Anterior cingulate cortex (tissue), 58 donors: ENCODE measurements at places on chromosomes 6 and 20.

DNA sequence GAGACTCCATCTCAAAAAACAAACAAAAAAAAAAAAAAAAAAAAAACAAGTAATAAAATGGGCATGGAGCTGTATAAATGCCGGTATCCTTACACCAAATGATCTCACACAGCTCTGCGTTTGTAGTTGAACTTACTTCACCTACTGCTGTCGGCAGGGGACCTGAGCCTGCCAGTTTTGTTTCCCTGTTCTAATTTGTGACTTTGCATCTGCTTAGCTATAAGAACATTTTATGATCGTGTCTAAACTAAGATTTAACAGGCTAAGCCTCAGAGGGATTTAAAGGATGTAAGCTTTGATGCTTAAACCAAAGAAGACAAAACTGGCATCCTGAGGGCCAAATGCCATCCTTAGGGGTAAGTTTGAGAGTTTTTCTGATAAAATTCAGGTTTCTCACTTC, 58.7 kb downstream of the GCNT2 start:
- DNase-seq, result no peak

- no peak for DNase-seq
Measured at GRCh38 chr6:118645395-118645794, 6.0 kb downstream of the CEP85L start.

DNA sequence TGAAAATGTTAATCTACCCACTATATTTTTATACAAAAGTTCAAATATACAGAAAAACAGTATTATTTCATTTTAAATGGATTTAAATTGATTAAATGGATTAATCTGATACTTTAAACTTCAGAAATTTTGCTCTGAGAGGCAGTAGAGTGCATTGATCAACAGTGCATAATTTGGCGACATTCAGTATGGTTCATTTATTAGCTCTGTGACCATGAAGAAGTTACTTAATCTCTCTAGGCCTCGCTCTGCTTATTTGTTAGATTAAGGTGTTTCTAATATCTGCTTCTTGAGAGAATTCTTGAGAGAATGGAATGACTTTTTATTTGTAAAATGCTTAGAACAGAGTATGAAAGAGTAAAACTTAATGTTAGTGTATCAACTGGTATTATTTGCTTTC, 8.9 kb downstream of the PDE7B start:
- no peak for DNase-seq

GRCh38 chr6:45679631-45680030, 301.9 kb upstream of the SUPT3H start:
- no peak for DNase-seq

GRCh38 chr6:106872049-106872448, 102.5 kb downstream of the CD24 start:
- no peak for DNase-seq

- DNase-seq, result no peak
Measured at GRCh38 chr6:155261111-155261900, 2.5 kb upstream of the CLDN20 start.

GRCh38 chr20:20331817-20332216, 36.1 kb upstream of the INSM1 start:
- no peak for DNase-seq

DNA sequence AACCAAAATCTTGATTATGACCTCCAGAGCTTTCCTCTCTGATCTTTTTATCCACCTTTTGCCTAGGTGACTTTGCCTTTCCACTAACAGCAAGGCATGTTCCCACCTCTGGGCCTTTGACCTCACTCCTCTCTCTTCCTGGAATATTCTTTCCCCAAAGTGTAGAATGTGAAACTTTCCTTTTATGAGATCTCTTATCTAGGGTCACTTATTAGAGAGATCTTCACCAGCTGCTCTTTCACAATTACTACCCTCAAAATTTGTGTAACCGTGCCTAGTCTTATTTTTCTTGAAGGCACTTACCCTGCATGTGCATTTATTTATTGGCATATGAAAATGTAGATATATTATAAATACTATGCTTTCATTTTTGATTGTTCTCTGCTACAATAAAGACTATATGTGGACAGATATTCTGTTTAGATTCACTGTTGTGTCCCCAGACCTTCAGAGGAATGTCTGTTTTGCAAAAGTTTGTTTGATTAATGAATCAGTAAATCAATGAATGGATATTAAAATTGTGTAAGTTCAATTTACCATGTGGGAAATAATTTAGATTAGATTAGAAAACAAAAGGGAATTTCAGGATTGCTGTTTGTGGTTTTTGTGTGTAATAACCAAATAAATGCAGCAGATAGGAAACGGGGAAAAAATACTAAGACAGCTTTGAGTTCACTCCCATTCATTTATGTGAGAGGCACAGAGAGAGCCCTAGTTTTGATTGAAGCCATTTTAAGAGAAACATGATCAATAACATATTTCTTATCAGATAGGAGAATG, 207.0 kb downstream of the ADGB start:
- no peak for DNase-seq
